ENCODE measurements at places on chromosomes 1 and 21. TPM values are rescaled to one million over a fixed set of nuclear protein-coding genes. Genes with fewer than 3 reads are reported as not detected.

The IGSF5 gene
- not detected for total RNA-seq

The TNFRSF9 gene
- total RNA-seq, result 0.12 TPM

The DIO1 gene
- total RNA-seq, result not detected

The SFT2D2 gene
- 15.5 TPM for total RNA-seq

GRCh38 chr1:39499668-39500067 lies 8.2 kb downstream of the BMP8A start:
- H3K4me1 ChIP-seq, result no peaks in the 10 kb centered on the region
- DNase-seq, result no peak
- H3K27ac ChIP-seq, result no peak overlapping the region
- no peaks in the 10 kb centered on the region for H3K36me3 ChIP-seq
- H3K27me3 ChIP-seq, result no peaks in the 10 kb centered on the region

DNA sequence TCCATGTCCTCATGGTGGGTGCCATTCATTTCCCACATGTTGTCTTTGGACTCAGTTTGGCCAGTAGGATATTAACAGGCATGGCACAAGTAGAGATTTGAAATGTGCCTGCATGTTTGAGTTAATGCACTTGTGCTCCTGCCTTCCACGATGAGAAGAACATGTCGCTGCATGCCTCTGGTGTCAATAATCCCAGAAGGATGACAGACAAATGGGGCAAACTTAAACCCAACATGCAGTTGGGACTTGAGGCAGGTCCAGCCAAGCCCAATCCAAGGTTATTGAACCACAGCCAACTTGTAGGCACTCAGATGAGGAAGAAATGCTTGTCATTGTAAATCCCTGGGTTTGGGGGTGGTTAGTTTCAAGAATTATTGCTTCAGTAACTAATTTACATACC lies 174.6 kb downstream of the TRIM33 start:
- no peak overlapping the region for H3K4me3 ChIP-seq
- H3K27ac ChIP-seq, result no peak overlapping the region
- H3K27me3 ChIP-seq, result no peaks in the 10 kb centered on the region
- no peaks in the 10 kb centered on the region for H3K36me3 ChIP-seq
- H3K4me1 ChIP-seq, result no peaks in the 10 kb centered on the region
- DNase-seq, result no peak

- no peaks in the 10 kb centered on the region for H3K27me3 ChIP-seq
- peak; percentile 48 for DNase-seq
- no peak overlapping the region for H3K27ac ChIP-seq
- no peaks in the 10 kb centered on the region for H3K4me1 ChIP-seq
- H3K4me3 ChIP-seq, result no peak overlapping the region
- H3K36me3 ChIP-seq, result no peaks in the 10 kb centered on the region
Measured at GRCh38 chr21:38126666-38127303, 130.0 kb upstream of the KCNJ15 start.

DNA sequence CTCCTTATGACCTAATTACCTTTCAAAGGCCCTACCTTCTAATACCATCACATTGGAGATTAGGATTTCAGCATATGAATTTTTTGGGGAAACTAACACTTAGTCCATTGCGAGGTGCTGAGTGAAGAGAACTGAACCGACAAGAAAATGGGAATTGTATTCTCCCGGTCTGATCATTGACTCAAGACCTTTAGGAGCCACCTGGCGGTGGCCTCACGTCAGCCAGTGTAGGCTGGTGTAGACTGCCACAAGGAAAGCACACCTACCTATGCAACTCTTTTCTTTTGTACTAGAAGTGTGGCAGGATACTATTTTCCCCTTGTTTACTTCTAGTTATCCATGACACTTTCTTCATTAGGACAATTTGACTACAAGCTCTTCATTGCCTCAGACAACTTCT lies 333.5 kb upstream of the B3GALT2 start:
- no peak for DNase-seq
- H3K4me1 ChIP-seq, result no peaks in the 10 kb centered on the region
- H3K27ac ChIP-seq, result no peak overlapping the region
- H3K36me3 ChIP-seq, result no peaks in the 10 kb centered on the region
- H3K4me3 ChIP-seq, result no peak overlapping the region

DNA sequence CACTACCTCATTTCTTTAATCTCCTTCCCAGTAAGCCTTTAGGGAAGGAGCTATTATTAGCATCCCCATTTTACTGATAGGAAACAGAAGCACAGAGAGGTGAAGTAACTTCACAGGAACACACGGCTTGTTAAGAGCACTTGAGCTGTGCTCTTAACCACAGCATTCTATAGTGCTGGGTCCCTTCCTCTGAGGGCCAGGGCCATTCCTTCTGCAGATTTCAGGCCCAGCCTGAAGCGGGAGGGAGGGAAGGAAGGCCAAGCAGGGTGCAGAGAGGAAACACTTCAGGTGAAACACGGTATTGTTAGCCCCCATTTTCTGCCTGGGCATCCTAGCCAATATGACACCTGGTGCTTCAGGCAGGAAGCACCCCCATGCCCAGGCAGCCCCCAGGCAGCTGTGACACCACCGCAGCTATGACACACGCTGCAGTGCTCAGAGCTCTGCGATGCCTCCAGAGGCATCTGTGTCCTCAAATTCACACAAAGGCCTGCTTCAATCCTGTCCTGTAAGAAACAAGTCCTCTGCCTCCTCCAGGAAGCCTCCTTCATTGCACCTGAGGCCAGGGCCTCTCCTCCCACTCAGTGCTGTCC lies 4.5 kb upstream of the EXTL1 start:
- no peaks in the 10 kb centered on the region for H3K27me3 ChIP-seq
- peak overlapping the region; percentile 46 for H3K27ac ChIP-seq
- H3K36me3 ChIP-seq, result peaks cover 6% of the 10 kb centered on the region
- H3K4me1 ChIP-seq, result peaks cover 28% of the 10 kb centered on the region
- no peak for DNase-seq
- H3K4me3 ChIP-seq, result no peak overlapping the region

- no peak overlapping the region for H3K4me3 ChIP-seq
- H3K27me3 ChIP-seq, result no peaks in the 10 kb centered on the region
- no peaks in the 10 kb centered on the region for H3K36me3 ChIP-seq
- no peak for DNase-seq
- no peak overlapping the region for H3K27ac ChIP-seq
Measured at GRCh38 chr1:167086033-167086432, 4.1 kb downstream of the GPA33 start.

- no peak overlapping the region for H3K4me3 ChIP-seq
- DNase-seq, result no peak
- peaks cover 4% of the 10 kb centered on the region for H3K4me1 ChIP-seq
Measured at GRCh38 chr1:208273386-208274017, 29.3 kb upstream of the PLXNA2 start.

DNA sequence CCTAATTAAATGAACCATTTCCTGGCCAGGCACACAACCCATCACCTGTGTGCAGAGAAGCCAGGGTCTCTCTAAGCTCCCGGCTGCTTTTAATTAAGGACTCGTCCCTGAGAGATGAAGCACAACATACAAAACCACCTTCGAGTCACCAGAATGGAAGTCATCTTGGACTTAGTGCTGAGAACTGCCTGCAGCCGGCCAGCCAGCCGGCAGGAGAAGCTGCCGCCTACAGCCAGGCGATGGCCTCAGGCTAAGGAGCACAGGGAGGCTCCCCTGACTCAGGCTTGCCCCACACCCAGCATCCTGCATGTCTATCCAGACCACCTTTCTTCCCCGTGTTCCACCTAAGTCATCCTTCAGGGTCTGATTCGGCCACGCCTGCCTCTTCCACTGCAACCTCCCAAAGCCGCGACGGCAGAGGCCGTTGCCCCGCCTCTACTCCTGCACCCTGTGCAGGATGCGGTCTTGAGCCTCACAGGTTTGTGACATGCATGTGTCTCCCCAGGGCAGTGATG lies 83.6 kb downstream of the SLC66A1 start:
- H3K36me3 ChIP-seq, result peaks cover 4% of the 10 kb centered on the region
- no peak for DNase-seq
- H3K4me1 ChIP-seq, result peaks cover 40% of the 10 kb centered on the region
- no peak overlapping the region for H3K27ac ChIP-seq
- H3K4me3 ChIP-seq, result no peak overlapping the region
- H3K27me3 ChIP-seq, result no peaks in the 10 kb centered on the region

DNA sequence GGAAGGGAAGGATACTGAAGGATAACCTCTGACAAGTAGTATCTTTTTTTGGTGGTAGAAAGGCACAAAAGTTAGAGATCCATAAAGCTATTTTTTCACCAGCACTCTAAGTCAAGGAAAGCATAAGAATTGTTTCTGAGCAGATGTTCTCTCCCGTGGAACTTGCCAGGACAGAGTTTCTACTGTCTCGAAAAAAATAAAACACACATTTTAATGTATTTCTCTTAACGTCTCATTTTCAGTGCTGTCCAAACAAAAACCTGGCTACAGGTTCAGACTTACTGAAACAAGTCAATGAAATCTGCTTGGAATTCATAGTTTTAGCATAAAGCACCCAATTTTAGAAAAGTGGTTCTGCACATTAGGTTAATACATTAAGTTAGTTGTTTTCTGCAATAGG lies 338.3 kb downstream of the LTN1 start:
- no peaks in the 10 kb centered on the region for H3K36me3 ChIP-seq

DNA sequence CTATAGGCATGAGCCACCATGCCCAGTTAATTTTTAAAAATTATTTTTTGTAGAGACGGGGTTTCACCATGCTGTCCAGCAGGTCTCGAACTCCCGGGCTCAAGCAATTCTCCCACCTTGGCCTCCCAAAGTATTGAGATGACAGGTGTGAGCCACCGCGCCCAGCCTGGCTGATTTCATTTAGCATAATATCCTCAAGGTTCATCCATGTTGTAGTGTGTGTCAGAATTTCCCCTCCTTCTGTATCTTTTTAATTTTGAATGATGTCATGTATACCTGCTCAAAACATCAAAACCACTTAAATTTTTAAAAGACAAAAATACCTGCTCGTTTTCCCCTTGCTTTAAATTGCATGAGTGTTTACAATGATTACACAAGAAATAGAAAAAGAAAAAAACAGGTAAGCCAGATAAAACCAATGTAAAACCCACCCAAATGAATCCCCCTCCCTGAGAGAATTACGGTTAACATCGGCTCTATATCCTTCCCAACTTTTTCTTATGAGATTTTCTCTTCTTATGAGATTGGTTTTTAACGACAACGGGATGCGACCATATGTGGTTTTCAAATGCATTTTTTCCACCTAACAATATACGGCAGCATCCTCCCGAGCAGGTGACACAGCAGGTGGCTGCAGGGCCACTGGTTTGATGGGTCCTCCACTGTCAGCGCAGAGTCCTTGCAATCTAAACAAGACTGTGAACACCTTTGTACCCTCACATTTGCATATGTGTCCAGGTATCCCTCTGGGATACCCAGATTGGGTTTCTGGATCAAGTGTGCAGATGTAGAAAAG lies 22.1 kb downstream of the IFFO2 start:
- no peaks in the 10 kb centered on the region for H3K36me3 ChIP-seq
- H3K4me3 ChIP-seq, result no peak overlapping the region
- no peak overlapping the region for H3K27ac ChIP-seq
- H3K27me3 ChIP-seq, result no peaks in the 10 kb centered on the region
- peaks cover 9% of the 10 kb centered on the region for H3K4me1 ChIP-seq
- no peak for DNase-seq

DNA sequence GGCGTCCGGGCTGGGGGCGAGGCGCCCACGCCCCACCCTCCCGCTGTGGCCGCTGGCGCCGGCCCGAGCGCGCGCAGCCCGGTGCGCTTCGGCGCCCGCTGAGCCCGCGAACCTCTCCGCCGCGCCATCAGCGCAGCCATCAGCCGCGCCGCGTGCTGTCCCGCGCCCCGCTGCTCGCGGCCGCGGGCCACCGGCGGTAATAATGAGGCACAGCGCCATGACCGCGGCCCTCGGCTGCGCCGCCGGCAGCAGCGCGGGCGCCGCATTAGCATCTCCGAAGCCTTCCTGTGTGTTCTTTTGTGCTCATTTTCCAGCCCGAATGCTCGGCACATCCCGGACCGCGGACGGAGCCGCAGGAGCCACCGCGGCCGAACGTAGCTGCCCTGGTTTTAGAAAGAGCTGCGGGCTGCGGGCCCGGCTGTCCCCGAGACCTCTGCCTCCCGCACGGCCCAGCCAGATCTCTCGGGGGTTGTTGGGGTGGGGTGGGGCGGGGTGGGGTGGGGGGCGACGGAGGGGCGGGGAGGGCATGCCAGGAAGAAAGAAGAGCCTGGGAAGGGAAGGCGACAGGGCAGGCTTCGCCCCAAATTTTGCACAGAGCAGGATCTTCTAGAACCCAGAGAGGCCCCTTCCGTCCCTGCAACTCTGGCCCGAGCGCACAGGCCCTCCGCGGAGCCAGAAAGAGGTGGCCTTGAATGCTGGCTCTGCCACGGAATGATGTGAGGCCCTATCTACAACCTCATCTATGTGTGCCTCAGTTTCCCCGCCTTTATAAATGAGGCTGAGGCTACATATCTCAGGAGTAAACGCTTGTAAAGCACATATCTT lies 55.3 kb downstream of the RRAGC start:
- no peaks in the 10 kb centered on the region for H3K4me1 ChIP-seq
- H3K36me3 ChIP-seq, result no peaks in the 10 kb centered on the region
- peaks cover 10% of the 10 kb centered on the region for H3K27me3 ChIP-seq
- no peak overlapping the region for H3K27ac ChIP-seq
- peak overlapping the region; percentile 43 for H3K4me3 ChIP-seq

DNA sequence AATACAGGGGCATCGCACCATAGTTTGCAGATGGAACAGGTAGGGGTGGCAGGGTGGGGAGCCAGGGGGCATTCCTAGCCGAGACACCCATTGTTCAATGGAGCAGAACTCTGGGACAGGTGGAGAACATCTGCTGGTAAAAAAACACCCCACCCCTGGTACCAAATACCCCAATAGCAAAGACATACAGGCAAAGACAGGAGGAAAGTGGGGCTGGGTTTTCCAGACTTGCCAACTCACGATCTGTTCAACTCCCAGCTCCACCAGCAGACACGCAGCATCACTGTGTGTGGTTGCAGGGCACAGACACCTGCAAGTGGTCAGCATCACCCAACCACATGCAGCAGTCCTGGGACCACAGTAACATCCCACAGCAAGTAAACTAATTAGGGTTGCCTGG lies 328 bp upstream of the KRTAP10-8 start:
- no peaks in the 10 kb centered on the region for H3K36me3 ChIP-seq
- H3K4me3 ChIP-seq, result no peak overlapping the region
- no peaks in the 10 kb centered on the region for H3K4me1 ChIP-seq
- H3K27ac ChIP-seq, result no peak overlapping the region
- H3K27me3 ChIP-seq, result peaks cover 37% of the 10 kb centered on the region

GRCh38 chr1:236914375-236914774 lies 89.9 kb downstream of the MT1HL1 start:
- no peaks in the 10 kb centered on the region for H3K36me3 ChIP-seq
- no peaks in the 10 kb centered on the region for H3K27me3 ChIP-seq
- no peak overlapping the region for H3K4me3 ChIP-seq
- no peaks in the 10 kb centered on the region for H3K4me1 ChIP-seq
- no peak for DNase-seq
- H3K27ac ChIP-seq, result no peak overlapping the region

DNA sequence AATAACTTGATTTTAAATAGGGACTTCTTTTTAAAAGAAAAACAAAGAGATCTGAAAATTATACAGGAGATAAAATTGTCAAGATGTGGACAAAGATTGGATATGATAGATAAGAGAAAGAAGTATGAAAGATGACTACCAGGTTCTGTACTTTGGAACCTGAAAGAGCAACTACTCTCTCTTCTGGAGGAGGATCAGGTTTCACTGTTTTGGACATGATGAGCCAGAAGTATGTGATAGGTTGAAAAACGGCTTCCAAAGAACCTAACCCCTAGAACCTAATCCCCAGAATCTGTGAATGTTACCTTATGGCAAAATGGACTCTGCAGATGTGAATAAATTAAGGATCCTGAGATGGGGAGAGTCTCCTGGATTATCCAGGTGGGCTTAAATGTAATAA lies 26.2 kb downstream of the RSBN1 start:
- no peak for DNase-seq
- no peaks in the 10 kb centered on the region for H3K27me3 ChIP-seq
- no peaks in the 10 kb centered on the region for H3K36me3 ChIP-seq
- H3K27ac ChIP-seq, result peak overlapping the region; percentile 83
- H3K4me1 ChIP-seq, result peaks cover 76% of the 10 kb centered on the region

GRCh38 chr1:235289859-235290739 lies 37.9 kb downstream of the ARID4B start:
- H3K4me3 ChIP-seq, result no peak overlapping the region
- H3K4me1 ChIP-seq, result peaks cover 59% of the 10 kb centered on the region
- H3K27ac ChIP-seq, result peak overlapping the region; percentile 40
